Umbilical cord (tissue), 2 donors: ENCODE measurements at places on chromosomes 2 and 18.

- no peak for DNase-seq
Measured at GRCh38 chr2:189129971-189130370, 49.6 kb downstream of the COL5A2 start.

DNA sequence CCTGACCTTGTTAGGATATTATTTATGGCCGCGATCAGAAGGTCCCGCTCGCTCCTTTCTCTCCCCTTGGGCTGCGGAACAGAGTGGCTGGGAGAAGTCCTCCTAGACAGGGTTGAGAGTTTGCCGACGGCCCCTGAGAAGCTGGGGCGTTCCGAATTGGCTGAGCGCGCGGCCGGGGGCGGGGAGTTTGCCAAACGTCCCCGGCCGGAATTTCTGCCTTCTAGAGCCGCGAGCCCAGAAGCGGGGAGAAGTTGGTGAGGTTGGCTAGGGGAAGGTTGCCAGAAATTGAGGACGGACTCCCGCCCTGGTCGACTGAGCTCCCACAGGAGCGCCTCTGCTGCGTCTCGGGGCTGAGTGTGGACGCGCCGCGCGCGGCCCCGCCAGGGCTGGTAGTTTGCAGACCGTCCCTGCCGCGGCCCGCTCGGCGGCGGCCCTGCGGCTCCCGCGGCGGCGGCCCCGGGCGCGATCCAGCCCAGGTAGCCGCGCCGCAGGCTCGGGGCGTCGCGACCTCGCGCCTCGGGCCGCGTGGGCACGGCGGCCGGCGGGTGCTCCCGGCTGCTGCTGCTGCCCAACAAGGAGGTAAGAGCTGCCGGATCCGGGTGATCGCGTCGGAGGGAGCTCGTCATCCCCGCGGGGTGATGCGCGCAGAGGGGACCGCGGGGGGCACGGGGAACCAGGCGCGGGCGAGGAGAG, 134.0 kb upstream of the MGAT5 start:
- peak; percentile 96 for DNase-seq

GRCh38 chr18:12782521-12782920, 79.7 kb downstream of the PSMG2 start:
- no peak for DNase-seq

DNA sequence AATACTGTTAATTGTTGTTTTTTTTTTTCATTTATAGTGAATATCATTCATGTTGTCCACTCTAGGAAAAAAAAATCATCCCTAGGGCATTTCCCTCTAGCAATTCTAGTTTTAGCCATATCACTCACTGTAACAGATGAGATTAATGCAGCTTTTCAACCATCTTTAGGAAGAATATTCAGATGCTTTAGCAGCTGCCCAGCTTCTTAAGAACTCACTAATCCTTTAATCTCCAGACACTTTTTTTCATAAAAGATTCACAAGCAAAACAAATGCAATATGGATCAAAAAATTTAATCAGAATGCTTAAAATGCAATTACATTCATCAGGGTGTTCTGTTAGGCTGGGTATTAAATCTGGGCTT, 692.6 kb downstream of the ERBB4 start:
- DNase-seq: no peak

- no peak for DNase-seq
Measured at GRCh38 chr2:238920053-238920452, 72.2 kb downstream of the TWIST2 start.

DNA sequence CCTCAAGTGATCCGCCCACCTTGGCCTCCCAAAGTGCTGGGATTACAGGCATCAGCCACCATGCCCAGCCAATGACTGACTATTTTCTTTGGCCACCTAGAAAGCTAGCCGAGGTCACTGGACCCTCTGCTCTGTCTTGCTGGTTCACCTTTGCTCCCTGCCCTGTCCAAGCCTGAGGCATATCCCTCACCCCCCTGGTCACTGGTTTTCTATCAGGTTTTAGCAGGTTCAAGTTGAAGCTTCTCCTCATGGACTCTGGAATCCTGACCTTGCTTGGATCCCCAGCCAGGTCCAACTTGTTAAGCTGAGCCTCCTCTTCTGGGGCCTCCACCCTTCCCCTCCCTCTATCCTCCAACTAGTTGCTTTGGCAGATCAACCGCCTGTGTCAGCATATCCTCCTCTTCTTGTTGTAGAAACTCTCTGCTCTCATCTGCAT, 33.4 kb downstream of the PAX8 start:
- DNase-seq: peak; percentile 72

- DNase-seq: peak; percentile 29
Measured at GRCh38 chr2:102258386-102259074, 52.8 kb upstream of the IL1RL1 start.
